Renal cortical epithelial cell (primary cell): ENCODE measurements at places on chromosomes 5 and 9. TPM values are rescaled to one million over a fixed set of nuclear protein-coding genes. Genes with fewer than 3 reads are reported as not detected.

- no peak for DNase-seq
Observed at GRCh38 chr5:10634050-10634449, 70.2 kb downstream of the ANKRD33B start.

GRCh38 chr5:174155281-174155680, 109.8 kb downstream of the NSG2 start:
- no peak for DNase-seq

DNA sequence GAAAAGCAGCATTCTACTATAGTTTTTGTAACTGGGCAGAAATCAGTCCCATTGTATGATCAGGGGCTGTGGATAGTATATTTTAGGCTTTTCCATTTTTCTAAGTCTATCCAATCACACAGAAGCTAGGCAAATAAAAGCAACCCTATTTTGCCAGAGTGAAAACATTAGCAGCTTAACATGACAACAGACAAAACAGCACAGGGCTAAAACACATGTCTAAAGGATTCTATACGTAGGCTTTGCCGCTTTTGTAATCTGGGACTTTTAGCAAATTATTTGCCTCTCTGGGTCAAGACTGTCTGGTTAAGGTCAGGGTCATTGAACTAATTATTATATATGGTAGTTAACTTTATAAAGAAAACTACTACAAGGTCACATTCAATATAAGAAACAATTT, 4.2 kb downstream of the MARCHF3 start:
- no peak for DNase-seq

- DNase-seq: no peak
Observed at GRCh38 chr5:116876240-116876840, 301.7 kb upstream of the SEMA6A start.

- DNase-seq: no peak
Observed at GRCh38 chr9:123138163-123138562, 104.7 kb downstream of the GPR21 start.

DNA sequence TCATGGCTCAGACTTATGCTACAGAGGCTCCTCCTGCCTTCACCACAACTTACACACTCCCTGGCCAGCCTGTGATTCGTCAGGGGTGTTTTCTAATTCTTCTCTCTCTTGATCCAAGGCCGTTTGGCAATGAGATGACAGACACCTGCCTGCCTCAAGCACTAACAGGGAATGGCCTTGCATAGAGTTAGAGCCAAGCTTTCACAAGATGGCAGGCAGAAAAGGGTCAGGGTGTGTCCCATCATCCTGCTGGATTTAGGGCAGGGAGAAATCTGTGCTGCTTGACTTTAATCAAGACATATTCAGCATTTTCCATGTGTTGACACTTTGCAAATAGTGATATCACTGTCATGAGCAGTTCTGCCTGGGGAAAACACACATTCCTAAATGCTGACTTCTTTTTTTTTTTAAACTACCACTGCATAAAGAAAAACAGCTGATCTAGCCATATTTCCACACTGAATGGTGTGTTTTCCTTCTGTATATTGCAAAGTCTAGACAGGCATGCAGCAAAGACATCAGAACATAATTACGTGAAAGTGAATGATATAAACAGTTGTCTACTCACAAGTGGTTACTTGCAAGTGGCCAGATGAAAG, 95.0 kb upstream of the SLC25A48 start:
- peak; percentile 9 for DNase-seq

DNA sequence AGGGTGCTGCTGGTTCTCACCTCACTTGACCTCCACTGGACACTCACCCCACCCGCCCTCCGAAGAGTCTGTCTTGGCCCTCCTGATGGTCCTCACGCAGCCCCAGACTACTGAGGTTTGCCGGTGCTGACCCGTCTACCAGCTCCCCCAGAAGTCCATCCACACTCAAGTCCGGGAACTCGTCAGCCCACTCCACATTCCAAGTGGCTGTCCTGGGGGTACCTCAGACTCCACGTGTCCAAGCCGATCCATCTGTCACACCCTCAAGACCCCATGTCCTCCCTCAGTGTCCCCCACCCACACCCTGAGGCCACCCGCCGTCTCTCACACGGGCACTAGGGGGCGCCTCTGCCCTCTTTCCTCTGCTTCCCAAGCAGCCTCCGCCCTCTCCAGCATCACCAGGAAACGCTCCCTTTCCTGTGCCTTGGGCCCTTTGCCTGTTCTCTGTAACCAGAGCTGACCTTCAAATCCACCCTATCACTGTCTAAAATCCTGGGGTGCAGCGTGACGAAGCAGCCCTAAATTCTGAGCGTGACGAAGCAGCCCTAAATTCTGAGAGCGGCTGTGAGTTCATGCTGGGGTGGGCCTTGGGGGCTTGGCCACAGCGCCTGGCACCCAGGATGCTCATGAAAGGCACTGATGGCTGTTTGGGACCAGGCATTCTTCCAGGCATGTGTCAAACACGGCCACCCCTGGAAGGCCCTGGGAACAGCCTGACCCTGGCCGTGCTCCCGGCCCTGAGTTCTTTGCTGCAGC, 95.7 kb downstream of the KCNT1 start:
- peak; percentile 4 for DNase-seq

- peak; percentile 95 for DNase-seq
Observed at GRCh38 chr5:69450116-69450515, 35.2 kb downstream of the MARVELD2 start.

DNA sequence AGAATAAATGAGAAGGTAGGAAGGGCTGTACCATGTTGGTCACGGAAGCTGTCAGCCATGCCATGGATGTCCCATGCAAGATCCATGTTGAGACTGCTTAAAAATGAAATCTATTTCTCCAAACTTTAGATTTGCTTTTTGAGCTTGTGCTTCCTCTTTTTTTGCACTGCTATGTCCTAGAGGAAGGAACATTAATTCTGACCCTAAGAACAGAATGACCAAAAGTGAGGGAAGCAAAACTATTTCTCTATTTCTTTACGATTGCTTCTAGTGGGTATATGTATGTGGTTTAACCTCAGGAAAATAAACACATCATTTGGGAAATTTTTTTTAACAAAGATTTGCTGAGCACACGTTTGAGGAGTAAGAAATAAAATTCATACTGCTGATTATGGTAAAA, 84.6 kb downstream of the USP20 start:
- no peak for DNase-seq

DNA sequence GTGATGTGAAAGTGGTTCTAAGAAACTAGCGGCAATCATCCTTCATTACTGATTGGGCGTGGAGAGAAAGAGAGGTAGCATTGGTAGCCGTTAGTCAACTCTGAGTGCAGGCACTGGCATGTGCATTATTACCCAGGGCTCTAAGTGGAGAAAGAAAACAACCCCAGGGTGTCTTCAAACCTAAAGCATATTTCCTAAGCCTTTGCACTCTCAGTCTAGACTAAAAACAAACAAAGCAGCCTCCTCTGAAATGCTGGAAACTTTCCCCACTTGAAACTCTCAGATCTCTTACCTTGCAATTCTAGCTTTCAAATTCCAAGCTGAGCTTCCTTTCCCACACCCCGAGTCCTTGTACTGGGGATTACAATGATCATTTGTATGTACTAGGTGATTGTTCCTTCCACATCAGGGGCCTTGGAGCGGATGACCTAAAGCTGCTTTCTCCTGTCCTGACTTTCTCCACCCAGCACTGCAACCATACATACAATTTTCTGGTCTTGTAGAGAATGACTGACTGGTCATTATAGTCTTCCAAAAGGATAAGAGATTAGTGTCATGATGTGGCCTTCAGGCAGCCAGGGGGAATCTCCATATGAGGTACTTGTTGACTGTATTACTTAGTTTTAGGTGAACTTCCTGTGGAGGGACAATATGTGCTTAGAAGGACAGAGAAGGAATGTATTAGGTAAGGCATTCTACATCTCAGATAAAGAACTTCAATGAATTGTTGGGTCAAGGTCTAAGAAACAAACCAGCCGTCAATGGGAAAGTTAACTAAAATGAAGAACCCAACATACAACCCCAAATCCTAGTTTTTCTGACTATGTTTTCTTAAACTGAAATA, 98.3 kb upstream of the CDKN2B start:
- peak; percentile 65 for DNase-seq

- no peak for DNase-seq
Observed at GRCh38 chr9:115492869-115493268, 374.9 kb upstream of the TNC start.

DNA sequence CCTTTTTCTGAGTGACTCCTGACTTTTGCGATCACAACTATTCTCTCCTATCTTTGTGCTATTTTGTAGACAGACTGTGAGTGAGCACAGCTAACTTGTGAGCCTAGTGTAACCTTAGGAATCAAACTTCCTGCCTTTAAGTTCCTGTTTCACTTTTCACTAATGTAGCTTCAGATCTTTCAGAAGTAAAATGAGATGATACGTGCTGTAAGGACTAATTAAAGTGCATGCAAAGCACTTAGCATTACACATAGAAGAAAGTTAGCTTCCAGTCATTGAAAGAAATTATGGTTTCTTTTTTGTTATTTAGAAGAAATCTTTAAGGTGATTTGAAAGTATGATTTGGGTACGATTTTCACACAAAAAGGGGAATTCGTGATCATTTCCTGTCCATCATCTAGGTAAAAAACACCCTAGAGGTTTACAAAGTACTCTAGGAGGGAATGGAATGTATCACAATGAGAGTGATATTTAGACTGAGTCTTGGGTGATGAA, 122.7 kb downstream of the ST8SIA4 start:
- DNase-seq: no peak

DNA sequence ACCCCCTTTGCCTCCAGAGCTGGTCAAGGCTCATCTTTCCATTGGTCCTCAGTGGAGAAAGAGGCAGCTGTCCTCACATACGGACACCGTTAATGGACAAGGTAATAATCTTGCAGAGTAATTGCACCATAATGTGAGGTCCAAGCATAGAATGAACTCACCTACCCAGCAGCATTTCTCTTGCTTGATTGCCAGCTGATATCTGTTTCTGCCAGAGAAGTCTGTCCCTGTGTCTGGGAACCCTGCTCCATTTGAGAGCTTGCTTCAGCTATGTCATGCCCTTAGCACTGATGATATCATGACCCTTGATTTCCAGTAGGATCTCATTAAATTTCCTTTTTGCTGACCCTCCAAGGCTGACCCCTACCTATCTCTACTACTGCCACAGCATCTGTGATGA, 154.6 kb downstream of the PIK3R1 start:
- no peak for DNase-seq

GRCh38 chr5:2011481-2012411, 129.0 kb upstream of the IRX4 start:
- no peak for DNase-seq

GRCh38 chr5:77867914-77868313, 91.8 kb upstream of the TBCA start:
- no peak for DNase-seq

GRCh38 chr5:125528881-125529280, 782.4 kb upstream of the ZNF608 start:
- no peak for DNase-seq

GRCh38 chr5:122772446-122772845, 2.4 kb upstream of the SNX2 start:
- peak; percentile 96 for DNase-seq

DNA sequence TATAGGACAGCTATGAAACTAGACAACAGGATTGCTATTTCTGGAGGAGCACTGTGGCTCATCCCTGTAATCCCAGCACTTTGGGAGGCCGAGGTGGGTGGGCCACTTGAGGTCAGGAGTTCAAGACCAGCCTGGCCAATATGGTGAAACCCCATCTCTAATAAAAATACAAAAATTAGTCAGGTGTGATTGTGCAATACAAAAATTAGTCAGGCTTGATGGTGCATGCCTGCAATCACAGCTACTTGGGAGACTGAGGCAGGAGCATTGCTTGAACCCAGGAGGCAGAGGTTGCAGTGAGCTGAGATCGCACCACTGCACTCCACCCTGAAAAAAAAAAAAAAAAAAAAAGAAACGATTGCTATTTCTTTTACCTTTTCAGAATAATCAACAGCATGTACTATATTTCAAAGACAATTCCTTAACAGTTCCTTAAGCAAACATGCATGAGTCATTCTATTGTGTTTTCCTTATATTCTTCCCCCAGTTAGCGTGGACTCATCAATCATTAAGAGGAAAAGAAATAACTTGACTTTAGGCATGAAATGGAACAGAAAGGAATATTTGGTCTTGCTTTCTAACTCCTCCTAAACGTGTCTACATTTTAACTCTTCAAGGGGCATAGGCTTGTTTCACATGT, 162.6 kb downstream of the TAF11L14 start:
- DNase-seq: peak; percentile 26

DNA sequence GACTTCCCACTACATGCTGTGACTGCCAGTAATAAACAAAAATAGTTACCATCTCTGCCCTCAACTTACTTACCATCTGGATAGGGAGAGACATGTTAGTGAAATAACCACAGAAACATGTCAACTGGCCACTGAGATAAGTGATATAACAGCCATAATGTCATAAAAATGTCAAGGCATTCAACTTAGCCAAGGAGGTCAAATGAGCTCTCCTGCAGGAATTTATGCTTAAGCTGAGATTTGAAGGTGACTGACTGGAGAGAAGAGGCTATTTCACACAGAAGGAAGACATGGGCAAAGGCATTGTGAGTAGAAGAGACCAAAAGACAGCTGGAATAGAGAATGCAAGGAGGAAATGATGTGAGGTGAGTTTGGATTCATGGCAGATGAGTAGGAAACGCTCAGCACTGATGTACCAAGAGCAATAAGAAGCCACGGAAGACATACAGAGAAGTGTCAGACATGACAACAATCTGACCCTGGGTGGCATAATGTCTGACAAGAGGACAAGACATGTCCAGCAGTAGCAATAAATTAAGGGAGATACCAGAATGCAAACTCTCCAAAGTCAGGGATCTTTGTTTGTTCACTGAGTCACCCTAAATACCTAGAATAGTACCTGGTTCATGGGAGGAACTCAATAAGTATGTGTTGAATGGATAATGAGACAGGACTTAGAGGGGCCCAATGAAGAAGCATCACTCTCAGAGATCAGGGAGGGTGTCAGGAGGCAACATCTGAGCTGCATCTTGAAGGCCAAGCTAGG, 318.8 kb downstream of the ACTL7B start:
- DNase-seq: no peak

DNA sequence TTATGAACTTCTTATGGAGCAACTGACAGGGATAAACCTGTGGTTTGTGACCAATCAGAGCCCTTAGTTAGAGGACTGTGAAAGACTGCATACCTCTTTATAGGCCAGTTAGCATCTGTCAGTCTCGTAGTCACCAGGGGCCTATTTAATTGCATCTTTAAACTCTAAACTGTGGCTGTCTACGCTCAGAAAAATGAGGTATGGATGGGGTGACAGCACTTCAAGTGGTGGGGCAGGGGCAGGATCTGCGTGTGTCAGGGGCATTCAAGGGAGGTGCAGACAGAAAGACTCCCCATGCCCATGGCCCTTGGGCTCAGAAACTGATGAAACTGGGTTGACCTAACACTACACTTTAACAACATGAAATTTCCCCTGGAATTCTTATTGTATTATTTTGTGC, 132.6 kb upstream of the TBCA start:
- DNase-seq: no peak

DDX4 gene
- total RNA-seq: not detected in 2 replicates

OBP2B gene
- not detected in 2 replicates for total RNA-seq

TMEM174 gene
- 0.15 TPM in 1 of 2 replicates, not detected in the other for total RNA-seq

TXNDC8 gene
- total RNA-seq: not detected in 2 replicates

PCDH12 gene
- total RNA-seq: 0.35 and 0.45 TPM in 2 replicates

SMIM33 gene
- total RNA-seq: not detected in 2 replicates

B4GALT1 gene
- 37.7 and 113 TPM in 2 replicates for total RNA-seq

GPR21 gene
- 0.50 TPM in 1 of 2 replicates, not detected in the other for total RNA-seq

CDH6 gene
- 207 and 416 TPM in 2 replicates for total RNA-seq

CDC20B gene
- total RNA-seq: 0.52 TPM in 1 of 2 replicates, not detected in the other
